ENCODE measurements at places on chromosomes 12 and 14.

DNA sequence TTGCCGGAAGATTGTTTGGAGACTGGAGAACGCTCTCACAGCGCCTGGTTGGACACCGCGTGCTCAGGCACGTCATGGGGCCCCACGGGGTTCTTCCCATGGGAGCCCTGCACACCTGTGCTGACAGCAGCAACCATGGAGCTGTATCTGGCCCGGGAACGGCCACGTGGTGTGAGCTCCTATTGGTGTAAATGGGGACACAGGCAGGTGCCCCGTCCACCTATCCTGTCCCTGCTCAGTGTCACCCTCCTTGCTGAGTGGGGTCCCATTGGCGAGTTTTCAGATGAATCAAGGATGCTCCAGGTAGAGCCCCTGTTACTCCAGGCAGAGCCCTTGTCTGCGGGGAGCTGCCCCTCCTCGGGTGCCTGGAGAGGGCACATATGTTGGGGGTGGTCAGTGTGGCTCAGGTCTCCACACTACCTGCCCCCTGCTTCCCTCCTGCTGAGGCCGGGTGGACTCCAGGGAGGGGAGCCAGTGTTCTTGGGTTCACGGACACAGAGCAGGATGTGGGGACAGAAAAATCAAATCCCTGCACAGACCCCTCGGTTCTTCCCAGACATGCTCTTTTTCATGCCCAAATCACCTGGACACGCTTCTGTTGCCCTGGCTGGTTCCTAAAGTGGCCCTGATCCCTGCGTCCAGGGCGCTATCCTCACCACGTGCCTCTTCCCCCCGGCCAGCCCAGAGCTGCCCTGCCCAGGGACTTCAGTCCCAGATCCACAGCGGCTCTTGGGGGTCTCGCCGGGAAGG is 250.1 kb downstream of the ADGRD1 start:
- no peak for DNase-seq

- no peak for DNase-seq
Measured at GRCh38 chr14:100979079-100979478, 75.6 kb upstream of the RTL1 start.

GRCh38 chr12:92257261-92257660 is 111.6 kb upstream of the BTG1 start:
- DNase-seq, result no peak

DNA sequence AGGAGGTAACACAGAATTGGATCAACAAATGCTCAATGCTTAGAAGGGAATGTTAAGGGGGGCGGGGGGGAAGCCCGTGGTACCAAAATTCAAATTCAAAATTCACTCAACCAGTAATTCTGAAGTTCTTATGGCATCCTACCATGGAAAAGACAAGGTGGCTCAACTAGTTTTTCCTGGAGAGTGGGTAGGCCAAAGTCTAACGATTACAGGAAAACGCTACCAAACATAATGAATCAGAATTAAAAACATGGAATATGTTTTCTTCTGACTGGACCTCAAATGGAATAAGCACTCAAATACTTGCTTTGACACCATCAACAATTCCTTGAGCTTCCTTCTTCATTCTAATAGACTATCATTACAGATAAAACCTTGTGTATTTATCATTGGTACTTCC is 2.3 kb downstream of the NACA start:
- no peak for DNase-seq

DNA sequence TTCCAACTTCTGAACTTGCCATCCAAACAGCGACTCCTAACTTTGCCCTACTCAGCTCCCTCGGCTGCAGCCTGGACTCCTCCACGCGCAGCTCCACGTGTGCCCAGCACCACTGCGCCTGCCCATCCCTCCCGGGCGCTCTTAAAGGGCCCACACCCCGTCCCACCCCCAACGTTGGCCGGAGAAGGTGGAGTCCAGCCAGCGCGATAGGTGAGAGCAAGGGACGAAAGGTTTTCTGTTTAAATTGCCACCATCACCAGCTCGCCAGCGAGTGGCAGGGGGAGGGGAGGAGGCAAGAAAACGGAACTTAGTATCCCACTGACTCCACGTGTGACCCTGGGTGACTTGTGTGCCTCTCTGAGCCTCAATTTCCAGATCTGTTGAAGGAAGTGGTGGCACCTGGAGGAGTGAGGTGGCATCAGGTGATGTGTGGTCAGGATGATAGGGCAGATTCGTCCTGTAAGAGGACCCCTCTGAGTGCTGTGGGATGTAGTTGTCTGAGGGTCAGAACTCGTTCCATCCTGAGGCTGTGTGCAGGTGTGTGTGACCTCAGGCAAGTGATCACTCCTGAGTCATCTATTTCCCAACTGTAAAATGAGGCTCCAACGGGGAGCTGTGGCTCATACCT is 59.7 kb downstream of the TRPV4 start:
- DNase-seq, result no peak

- DNase-seq, result no peak
Measured at GRCh38 chr12:25771476-25771875, 187.0 kb upstream of the RASSF8 start.

DNA sequence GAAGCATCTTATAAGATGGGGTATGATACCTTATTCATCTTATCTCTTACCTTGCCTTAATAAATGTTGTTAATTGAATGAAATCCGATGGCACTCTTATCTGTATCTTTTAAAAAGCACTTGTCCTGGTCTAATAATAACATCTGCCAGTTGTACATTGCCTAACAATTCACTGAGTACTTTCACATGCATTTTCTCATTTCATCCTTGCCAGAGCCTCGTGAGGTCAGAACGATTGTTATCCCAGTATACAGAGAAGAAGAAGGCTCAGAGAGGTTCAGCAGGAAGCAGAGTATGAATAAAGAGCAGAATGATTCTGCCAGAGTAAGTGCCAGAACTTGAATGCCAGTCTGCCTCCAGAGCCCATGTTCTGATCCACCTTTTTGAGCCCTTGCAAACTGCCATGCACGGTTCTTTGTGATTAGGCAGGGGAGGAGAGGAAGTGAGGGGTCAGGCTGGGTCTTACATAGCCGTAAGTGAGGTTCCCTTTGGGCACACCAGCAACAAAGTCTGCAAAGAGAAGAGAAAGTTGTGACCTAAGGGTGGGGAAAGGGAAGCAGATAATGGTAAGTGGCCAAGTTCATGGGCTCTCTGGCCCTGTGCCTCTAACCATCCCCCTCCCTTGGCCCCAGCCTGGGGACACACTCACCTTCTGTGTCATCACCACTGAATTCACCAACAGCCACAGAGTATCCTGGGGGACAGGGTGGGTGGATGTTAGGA is 11.7 kb downstream of the ITGA5 start:
- DNase-seq, result no peak

GRCh38 chr14:49905989-49906388 is 13.1 kb downstream of the ARF6 start:
- DNase-seq, result no peak

DNA sequence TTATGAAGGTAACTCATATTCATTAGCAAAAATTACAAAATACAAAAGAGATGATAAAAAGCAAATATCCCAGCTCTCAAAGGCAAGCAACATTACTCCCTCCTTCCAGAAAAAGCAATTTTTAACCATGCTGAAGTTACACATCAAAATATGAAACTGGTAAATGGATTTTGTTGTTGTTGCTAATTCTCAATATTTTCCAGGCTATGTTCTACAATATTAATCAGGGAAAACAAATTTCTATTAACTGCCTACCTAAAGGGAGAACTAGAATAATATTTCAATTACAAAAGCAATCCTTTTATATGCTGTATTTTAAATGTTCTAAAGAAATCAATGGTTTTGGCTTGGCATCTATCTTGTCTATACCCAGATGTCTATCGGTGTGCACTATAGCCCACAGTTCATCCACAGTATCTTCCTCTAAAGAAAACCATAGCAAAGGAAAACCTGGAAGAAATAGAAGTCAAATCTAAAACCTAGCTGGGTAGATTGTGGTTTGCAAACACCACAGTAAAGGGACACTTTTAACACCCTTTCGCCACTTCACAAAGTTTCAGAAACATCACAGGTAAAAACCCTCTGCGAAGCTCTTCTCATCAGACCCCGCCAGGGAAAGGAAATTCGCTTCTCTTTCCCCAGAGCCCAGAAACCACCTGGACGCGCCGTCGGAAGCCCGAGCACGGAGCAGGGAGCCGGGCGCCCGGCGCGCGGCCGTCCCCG is 32.0 kb downstream of the TC2N start:
- no peak for DNase-seq
